T-cell (primary cell): ENCODE measurements at places on chromosomes 13 and 19.

- no peak for DNase-seq
Observed at GRCh38 chr19:41416194-41416674, 10.9 kb downstream of the B3GNT8 start.

- DNase-seq = no peak
Observed at GRCh38 chr19:55962186-55962585, 14.6 kb downstream of the NLRP8 start.

DNA sequence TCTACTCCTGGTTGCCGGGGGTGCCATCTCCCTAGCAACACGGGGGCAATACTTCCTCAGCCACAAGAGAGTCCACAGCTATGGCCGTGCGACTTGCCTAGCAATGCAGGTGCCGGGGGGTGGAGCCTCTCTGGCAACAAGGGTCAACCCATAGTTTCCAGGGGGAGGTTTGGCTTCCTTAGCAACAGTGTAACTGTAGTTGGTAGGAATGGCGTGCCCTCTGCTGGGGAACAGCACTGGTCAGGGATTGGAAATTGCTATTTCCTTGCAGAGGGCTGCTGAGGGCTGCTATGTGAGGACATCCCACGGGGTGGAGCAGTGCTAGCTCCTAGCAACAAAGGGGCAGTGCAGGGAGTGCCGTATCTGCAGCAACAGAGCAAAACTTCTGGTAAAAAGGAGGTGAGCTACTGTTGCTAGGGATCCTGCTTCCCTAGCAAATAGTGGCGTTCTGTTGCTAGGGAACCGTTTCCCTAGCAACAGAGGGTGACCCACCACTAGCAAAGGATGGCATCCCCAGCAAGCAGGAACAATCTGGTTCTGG, 7.0 kb upstream of the TMC4 start:
- no peak for DNase-seq

- DNase-seq = no peak
Observed at GRCh38 chr19:38337360-38337653, 1.7 kb downstream of the CATSPERG start.

GRCh38 chr19:49851456-49852259, 699 bp downstream of the PTOV1 start:
- no peak for DNase-seq

GRCh38 chr13:30608364-30608763, 9.4 kb upstream of the USPL1 start:
- DNase-seq = no peak

DNA sequence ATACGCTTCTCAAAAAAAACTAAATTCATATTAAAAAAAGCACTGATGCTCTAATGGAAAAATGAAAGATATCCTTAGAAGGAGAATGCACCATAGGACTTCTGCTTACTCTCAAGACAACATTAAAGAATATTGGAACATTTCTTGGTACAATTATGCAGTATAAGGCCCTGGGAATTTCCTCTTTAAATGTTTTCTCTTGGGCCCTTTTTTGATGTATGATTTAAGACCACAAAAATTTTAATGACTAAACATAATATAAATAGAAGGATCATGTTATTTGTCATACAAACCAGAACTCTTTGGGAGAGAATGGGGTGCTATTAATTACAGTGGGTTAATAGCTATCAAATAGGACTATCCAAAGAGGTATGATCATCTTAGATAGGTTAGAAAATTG, 403.7 kb downstream of the FGF14 start:
- no peak for DNase-seq

DNA sequence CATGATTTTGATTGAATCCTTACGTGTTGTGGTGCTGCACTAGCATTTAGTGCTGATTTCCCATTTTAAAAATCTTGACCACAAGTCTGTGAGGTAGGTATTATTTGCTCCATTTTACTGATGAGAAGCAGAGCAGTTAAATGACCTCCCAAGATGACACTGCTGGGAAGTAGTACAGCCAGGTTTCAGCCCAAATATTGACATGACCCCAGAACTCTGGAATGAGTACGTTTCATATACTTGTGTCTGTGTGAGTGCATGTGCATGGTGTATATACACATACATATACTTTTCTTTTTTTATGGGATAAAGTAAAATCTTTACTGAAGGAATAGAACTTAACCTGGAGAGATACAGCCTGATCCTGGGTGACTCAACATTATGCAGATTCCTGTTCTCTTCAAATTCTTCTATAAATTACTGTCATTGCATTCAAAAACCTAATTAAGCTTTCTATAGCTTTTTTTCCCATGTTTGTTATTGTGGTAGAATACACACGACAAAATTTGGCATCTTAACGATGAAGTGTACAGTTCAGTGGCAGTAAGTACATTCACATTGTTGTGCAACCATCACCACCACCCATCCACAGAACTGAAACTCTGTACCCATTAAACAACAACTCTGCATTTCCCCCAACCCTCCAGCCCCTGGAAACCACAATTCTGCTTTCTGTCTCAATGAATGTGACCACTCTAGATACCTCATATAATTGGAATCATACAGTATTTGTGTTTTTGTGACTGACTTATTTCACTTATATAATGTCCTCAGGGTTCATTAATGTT, 311.9 kb downstream of the MTUS2 start:
- DNase-seq = no peak

DNA sequence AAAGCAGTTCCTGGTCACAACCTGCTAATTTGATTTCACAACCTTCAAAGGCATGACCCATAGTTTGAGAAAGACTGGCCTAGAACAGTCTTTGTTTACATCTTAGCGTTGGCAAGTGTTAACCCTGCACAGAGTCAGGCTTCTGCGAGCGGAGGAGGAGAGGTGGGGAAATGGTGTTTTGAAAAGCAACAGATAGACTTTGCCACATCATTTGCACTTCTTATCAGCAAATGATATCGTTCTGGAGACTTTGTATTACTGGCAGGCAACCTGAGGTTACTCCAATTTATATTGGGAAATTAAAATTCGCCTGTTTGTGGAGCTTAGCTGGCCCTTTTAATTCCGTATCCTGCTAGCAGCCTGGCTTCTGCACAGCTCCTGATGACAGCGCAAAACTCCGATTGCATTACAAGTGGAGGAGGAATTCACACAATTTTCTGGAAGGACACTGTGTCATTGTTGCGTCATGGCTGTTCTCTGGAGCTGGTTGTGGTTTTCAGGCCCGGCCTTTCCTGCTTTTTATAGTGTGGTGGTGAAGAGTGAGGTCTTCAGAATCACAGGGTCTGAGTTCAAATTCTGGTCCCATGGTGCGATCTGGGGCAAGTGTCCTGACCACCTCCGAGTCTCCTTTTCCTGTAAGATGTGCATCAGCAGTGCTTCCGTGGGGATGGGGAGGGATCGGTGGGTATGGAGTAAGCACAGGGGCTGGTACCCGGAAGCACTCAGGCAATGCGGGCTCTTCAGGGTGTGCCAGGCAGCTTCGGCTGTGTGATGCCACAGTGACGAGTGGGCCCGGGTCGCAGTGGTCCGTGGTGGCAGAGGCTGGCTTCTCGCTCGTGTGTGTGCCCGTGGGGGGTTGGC, 49.1 kb upstream of the EHD2 start:
- DNase-seq = no peak

- DNase-seq = peak; percentile 83
Observed at GRCh38 chr19:14381689-14382474, 638 bp downstream of the ADGRE5 start.

- DNase-seq = no peak
Observed at GRCh38 chr13:103883164-103883563, 816.9 kb upstream of the SLC10A2 start.

DNA sequence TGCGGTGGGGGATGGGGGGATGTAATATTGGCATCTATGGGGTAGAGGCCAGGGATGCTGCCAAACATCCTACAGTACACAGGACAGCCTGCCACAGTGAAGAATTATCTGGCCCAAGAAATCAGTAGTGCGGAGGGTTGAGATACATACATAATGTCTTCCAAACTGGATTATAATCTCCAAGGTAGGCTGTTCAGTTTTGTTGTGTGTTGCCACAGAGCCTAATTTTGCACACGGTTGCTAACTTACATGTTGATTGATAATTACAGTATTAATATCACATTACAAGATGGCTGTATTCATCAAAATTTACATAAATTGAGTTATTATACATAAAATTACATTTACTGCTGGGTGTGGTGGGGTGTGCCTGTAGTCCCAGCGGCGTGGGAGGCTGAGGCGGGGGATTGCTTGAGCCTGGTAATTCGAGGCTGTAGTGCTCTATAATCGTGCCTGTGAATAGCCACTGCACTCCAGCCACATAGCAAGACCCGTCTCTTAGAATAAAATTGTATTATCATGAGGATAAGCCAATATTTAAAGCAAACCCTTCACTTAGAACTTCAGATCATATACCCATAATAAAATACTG, 8.1 kb downstream of the POMP start:
- DNase-seq = no peak

- no peak for DNase-seq
Observed at GRCh38 chr13:112729408-112729807, 39.6 kb downstream of the ATP11A start.
